ENCODE measurements at places on chromosomes 16 and 17.

GRCh38 chr17:68034452-68034776, 1.1 kb upstream of the KPNA2 start:
- no peak for DNase-seq

DNA sequence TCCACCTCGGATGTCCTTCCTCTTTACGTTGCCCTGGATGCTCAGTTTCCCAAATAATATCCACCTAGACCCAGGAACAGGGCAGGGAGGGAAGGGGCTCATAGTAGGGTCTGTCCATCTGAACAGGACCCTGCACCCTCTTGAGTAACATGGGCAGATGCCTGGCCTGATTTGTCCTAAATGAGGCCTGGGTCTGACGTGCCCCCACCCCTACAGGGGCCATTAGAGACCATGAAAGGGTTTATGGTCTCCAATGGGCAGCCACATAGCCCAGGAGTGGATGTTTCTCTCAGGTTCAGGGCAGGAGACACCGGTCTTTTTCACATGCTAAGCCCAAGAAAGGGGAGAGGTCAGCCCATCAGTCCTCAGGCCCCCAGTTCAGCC, 6.8 kb downstream of the CACNG1 start:
- no peak for DNase-seq

- no peak for DNase-seq
Observed at GRCh38 chr16:51408357-51408756, 257.3 kb upstream of the SALL1 start.

- DNase-seq = no peak
Observed at GRCh38 chr16:17940584-17941364, 395.8 kb downstream of the NPIPA8 start.

- DNase-seq = no peak
Observed at GRCh38 chr17:32249475-32249874, 16.2 kb upstream of the RHBDL3 start.

- DNase-seq = no peak
Observed at GRCh38 chr17:77416105-77416713, 275.4 kb downstream of the SEC14L1 start.

GRCh38 chr17:57899822-57900221, 50.0 kb upstream of the MRPS23 start:
- no peak for DNase-seq
